Activated naive CD8-positive, alpha-beta T cell treated with anti-CD3 and anti-CD28 coated beads for 36 hours (primary cell): ENCODE measurements at places on chromosomes 1 and 21. TPM values are rescaled to one million over a fixed set of nuclear protein-coding genes. Genes with fewer than 3 reads are reported as not detected.

Gene BARHL2
- not detected for total RNA-seq

Gene HHAT
- total RNA-seq = 2.3 TPM

Gene ZFP69
- total RNA-seq = 4.6 TPM

Gene C4BPA
- not detected for total RNA-seq
